Activated CD4-positive, alpha-beta T cell treated with anti-CD3 and anti-CD28 coated beads, Interleukin-2, Interleukin-4, amounts not matched to agents 100 ng/mL and 50 ng/mL, durations not matched to agents 16 hours and 8 hours (primary cell): ENCODE measurements at places on chromosomes 7 and 10.

GRCh38 chr7:104841798-104842197, 172.2 kb upstream of the KMT2E start:
- no peak for DNase-seq

DNA sequence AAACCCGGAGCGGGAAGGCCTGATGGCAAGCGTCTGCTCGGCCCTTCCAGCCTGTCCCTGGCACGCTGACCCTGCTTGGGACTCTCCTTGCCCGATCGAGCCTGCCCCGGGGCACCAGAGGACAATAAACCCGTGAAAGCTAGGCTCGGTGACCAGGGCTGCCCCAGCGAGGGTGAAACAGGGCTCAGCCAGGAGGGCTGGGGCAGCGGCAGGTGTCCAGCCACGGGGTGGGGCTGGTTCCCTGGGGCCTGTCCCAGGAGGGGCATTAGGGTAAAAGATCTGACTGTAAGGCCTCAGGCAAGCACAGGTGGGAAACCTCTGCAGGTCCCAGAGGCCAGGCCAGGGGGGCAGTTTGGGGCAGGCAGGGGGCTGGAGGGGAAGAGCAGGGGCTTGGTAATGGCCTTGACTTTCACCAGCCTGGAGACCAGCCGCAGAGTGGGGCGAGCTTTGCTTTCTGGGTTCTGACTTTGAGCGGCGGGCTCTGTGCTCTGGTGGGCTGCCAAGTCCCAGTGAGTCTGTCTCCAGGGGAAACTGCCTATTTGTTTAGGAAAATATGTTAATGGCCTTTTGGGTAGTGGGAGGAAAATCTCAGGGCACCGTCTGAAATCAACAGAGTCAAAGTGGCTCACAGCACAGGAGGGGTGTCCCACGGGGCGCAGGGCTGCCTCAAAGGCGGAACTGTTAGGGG, 68.2 kb upstream of the INPP5A start:
- no peak for DNase-seq

- no peak for DNase-seq
Observed at GRCh38 chr7:24942226-24942625, 37.8 kb downstream of the OSBPL3 start.

- no peak for DNase-seq
Observed at GRCh38 chr7:131288450-131288849, 39.2 kb upstream of the MKLN1 start.

- peak; percentile 4 for DNase-seq
Observed at GRCh38 chr10:129365767-129366402, 101.2 kb upstream of the MGMT start.

DNA sequence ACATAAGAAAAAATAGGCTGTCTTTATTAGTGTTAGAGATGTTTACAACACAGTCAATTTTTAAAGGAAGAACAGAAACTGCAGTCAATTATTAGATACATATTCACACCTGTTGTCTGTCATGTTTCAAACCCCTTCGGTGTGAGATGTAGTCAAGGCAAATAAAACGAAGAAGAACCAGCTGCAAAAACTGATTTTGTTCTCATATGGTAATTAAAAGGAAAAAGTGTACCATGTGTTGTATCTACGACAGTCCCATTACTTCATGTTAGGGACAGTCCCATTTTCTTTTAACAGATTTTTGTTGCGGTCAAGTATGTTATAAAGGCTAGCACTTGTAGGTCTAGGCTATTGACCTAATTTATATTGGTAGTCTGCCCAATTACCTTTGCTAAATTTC, 149.4 kb downstream of the LRRN3 start:
- no peak for DNase-seq

DNA sequence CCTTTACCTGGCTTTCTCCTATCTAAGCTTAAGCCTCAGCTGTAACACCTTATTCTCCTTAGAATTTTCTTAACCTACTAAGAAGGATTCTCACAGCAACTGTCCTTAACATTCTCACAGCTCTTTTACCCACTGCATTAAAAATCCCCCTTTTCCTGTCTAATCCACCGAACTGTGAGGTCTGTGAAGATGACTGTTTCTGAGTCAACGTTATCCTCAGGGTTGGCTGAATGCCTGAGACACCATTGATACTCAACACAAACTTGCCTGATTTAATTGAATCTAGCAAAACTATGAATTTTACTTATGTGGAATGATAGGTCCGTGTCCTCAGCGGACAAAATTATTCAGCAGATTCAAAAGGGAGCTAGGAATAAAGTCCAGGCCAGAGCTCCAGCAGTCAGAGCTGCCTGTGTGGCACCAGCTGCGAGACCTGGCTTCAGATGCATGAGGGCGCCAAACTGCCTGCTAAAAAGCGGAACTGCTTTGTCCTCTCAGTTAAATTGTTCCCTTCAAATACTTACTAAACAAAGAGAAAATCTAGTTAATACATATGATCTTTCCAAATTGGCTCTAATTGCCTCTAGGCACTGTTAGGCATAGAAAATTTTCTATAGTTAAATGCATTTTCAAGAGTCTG, 33.4 kb upstream of the VWDE start:
- no peak for DNase-seq

DNA sequence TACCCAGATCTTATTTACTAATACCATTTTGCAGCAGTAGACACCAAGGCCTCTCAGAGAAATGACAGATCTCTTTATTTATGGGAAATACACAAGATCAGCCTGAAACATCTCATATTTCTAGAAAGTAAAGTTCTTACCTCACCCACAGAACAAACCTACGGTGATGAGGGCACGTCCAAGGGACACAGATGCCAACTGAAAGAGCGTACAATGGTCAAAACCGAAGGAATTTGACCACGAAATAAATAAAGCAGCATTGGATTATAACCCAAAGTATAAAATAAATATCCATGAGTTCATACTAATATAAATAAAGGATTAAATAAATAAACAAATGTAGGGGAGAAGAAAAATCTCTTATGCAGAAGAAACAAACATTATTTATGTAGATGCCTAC, 747.0 kb downstream of the TNS3 start:
- DNase-seq: no peak

- no peak for DNase-seq
Observed at GRCh38 chr7:127154101-127154500, 98.6 kb downstream of the GRM8 start.

GRCh38 chr10:97913614-97914013, 64.0 kb downstream of the GOLGA7B start:
- DNase-seq: no peak

DNA sequence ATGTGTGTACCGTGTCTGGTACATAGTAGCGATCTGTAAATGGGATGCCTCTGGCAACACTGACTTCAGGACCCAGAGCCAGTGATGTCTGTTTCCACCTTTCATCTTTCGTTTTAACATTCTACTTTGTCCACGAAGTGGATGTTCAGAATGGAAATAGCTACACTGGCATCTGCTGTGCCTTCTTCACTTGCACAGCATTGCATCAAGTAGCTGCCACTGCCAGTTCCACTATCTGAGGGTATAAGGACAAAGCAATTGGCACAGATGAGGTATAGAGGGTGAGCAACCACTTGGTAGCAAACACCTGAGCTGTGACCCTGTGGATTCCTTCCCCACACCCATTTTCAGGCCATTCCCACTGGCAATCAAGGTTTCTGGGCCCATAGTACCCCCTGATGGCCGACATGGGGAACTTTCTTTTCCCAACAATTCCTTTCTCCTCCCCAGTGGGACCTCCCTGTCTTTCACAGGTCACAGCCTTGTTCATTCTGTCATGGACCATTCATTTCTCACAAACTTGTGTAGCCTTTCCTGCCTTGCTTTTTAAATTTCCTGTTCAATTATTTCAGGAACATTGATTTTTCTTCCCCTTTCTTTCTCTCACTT, 4.0 kb downstream of the ITGA8 start:
- DNase-seq: no peak

GRCh38 chr10:125265579-125265955, 105.2 kb upstream of the CTBP2 start:
- no peak for DNase-seq

DNA sequence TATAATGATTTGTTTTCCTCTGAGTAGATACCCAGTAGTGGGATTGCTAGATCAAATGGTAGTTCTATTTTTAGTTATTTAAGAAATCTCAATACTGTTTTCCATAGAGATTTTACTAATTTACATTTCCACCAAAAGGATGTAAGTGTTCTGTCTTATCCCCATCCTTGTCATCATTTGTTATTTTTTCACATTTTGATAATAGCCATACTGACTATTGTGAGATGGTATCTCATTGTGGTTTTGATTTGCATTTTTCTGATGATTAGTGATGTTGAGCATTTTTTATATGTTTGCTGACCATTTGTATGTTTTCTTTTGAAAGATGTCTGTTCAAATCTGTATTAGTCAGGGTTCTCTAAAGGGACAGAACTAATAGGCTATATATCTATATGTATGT, 160.0 kb upstream of the TMEM229A start:
- no peak for DNase-seq

GRCh38 chr7:29130096-29130495, 16.2 kb downstream of the CPVL start:
- DNase-seq: no peak

- DNase-seq: no peak
Observed at GRCh38 chr7:2148814-2149213, 83.9 kb downstream of the MAD1L1 start.
